ENCODE measurements at places on chromosomes 12 and 14. TPM values are rescaled to one million over a fixed set of nuclear protein-coding genes. Genes with fewer than 3 reads are reported as not detected.

USP44 gene
- 0.18 TPM for total RNA-seq

GPR65 gene
- 0.78 TPM for total RNA-seq

PRH2 gene
- not detected for total RNA-seq

GRCh38 chr14:36069535-36069900 is 107.0 kb downstream of the PTCSC3 start:
- DNase-seq: peak; percentile 64

DNA sequence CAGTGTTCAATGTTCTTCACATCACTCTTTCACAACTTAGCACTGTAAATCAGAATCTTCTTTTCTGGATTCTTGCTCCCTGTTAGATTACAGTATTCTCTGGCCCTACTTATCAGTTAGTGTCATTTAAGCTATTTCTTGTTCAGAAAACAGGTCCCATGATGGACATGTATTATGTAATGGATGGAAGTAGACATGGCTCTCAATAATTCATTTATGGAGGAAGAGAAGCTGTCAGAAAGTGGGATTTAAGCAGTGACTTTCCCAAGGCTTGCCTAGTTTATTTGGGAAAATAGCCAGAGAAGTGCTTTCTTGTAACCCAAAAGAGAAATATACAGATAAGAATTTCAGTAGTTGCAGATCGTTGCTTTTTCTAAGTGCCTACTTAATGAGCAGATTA is 1.6 kb downstream of the ERC1 start:
- no peak for DNase-seq

DNA sequence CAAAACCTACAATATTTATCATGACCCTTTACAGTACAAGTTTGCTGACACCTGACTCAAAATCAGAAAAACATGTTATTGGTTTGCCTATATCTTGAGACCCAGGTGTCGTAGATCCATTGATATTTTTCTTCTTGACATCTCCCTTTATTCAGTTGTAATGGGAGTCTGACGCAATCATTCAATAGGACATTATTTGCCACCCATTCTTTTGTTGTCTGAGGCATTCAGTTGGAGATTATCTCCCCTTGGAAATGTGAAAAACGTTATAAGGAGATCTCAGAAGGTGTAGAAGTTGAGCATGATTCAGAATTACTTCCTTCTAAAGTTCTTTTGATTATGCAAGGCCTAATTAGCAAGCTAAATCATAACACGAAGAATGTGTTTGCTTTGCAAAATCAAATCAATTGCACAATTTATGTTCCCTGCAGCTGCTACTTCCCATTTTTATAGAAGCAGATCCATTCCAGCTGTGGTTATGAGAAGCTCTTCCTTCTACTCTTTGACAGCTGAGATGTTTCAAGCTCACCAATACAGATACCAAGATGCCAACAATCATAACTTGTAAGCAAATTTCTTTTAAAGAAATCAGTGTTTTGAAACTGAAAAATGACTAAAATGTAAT is 228.2 kb upstream of the SYT1 start:
- no peak for DNase-seq

DNA sequence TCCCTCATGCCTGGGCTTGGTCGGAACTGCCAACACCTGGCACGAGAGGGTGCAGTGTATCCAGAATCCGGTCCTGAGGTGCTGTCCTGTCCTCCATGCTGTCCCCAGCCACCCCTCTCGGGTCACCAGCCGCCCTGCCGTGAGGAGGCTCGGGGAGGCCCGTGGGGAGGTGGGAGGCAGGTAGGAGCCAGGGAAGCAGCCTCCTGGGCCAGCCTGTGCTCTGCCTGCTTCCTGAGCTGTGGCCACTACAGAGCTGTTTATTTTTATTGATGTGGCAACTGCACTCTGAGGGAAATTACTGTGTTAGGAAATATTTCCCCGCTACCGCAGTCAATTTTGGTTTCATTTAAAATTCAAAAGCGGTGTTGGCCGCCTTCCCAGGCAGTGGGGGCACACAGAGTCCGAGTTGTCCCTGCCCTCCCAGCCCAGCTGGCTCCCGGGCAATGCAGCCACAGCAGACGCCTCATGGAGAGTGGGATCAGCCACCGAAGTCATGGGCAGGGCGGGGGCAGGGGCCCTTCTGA is 18.3 kb downstream of the NOC4L start:
- peak; percentile 70 for DNase-seq
